Panc1 (cell line): ENCODE measurements at places on chromosomes 6 and 20. TPM values are rescaled to one million over a fixed set of nuclear protein-coding genes. Genes with fewer than 3 reads are reported as not detected.
A peak's percentile ranks its signal among the peaks of the same experiment; 100 is the strongest.

The RUNX2 gene
- total RNA-seq, result 7.0 TPM

The PI16 gene
- not detected for total RNA-seq

The DEFB124 gene
- not detected for total RNA-seq

The RIPPLY2 gene
- total RNA-seq, result 6.5 TPM

The APOM gene
- 1.8 TPM for total RNA-seq

The KCNK16 gene
- not detected for total RNA-seq

The TMC2 gene
- total RNA-seq, result not detected

The VGLL2 gene
- total RNA-seq, result not detected

The ALDH5A1 gene
- 4.2 TPM for total RNA-seq

The PGC gene
- 0.18 TPM for total RNA-seq

The FAM184A gene
- 8.7 TPM for total RNA-seq

The LAMA4 gene
- total RNA-seq, result 11.9 TPM

The SEL1L2 gene
- total RNA-seq, result not detected

The TUBB1 gene
- not detected for total RNA-seq

The TPX2 gene
- total RNA-seq, result 248 TPM

The SNX9 gene
- total RNA-seq, result 46.0 TPM

The VARS2 gene
- 42.7 TPM for total RNA-seq

The IRAK1BP1 gene
- total RNA-seq, result 2.2 TPM

The VWA7 gene
- total RNA-seq, result 4.3 TPM

GRCh38 chr6:79571030-79571367 is 33.8 kb upstream of the LCA5 start:
- no peak for DNase-seq

- no peak for DNase-seq
Measured at GRCh38 chr6:28360961-28361360, 11.2 kb downstream of the ZKSCAN3 start.

- no peak for DNase-seq
Measured at GRCh38 chr20:43188861-43189553, 699 bp downstream of the PTPRT start.

GRCh38 chr6:81614292-81614691 is 138.2 kb downstream of the TENT5A start:
- DNase-seq, result no peak

- DNase-seq, result no peak
Measured at GRCh38 chr6:157516319-157517026, 135.5 kb downstream of the ZDHHC14 start.

DNA sequence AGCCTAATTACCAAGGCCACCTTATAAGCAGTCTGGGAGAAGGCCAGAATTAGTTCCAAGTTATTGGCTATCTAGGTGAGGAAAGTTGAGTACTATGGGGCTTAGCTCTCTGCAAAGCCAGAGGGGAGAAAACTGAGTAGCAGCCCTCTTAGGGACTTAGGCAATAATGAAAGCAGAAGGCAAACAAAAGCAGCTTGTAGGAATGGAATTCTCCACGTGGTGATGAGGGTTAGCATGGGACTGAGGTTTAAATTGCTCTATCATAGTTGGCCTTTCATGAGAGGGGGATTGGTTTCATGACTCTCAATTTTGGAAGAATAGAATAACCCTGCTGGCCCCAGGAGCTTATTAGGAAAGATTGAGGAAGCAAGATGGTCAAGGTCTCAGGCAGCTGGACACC is 7.0 kb upstream of the UBE2J1 start:
- no peak for DNase-seq

GRCh38 chr20:33092361-33092760 is 12.9 kb downstream of the BPIFB4 start:
- DNase-seq, result no peak

GRCh38 chr6:89117211-89118108 is at the start of gene SRSF12:
SRSF12 (minus strand) TSS chr6:89118071; CDS start chr6:89117887, 184 bp downstream.
- no peak for DNase-seq

DNA sequence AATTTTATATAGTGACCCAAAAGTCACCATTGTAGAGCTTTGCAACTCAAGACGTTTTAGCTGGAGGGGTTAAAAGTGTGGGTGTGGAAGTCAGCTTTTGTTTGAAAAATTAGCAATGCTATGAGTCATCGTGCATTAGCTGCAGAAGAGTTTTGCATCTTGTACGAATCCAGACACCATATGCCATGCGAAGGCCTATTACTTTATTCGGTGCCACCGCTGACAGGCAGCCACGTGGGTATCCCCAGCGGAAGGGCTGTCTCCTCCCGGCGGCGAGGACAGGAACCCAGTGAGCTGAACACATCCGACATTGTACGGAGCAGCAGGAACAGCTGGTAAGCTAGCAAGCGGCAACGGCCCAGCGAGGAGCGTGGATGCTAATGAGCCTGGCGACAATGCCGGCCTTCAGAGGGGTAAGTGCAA is 84.4 kb downstream of the INSM1 start:
- DNase-seq, result no peak

- DNase-seq, result no peak
Measured at GRCh38 chr6:1636971-1637871, 27.5 kb downstream of the FOXC1 start.

DNA sequence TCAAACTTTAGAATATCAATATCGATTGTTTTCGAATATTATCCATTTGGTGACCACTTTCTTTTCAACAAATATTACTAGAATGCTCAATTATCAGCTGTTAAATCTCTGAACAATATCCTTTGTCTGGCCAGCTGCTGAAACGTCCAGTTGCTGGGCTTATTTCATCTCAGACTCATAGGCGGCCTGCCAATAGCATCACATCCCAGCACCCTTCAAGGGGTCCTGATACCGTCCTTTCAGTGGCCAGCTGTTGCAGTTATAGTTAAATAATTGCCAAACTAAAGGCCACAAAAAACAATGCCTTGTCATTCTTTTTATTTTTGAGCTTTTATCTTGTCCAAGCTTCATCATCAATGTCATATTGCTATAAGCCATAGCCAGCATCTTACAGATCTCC is 1006.8 kb upstream of the MANEA start:
- no peak for DNase-seq

DNA sequence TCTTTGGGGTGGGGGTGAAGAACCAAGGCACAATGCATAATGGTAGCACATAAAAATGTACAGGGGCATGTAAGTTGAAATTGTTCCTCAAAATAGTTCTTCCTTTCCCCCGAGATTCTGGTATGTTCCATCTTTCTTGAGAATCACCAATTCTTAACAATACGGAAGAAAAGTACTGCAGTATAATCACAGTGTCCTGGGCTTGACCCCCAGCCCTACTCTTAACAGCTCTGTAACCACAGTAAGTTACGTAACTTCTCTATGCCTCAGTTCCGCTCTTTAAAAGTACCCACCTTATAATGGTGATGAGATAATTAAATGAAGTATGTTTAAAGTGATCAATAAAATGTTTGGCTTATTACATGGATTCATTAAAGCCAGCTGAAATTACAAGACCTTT is 104.5 kb downstream of the SMLR1 start:
- no peak for DNase-seq

DNA sequence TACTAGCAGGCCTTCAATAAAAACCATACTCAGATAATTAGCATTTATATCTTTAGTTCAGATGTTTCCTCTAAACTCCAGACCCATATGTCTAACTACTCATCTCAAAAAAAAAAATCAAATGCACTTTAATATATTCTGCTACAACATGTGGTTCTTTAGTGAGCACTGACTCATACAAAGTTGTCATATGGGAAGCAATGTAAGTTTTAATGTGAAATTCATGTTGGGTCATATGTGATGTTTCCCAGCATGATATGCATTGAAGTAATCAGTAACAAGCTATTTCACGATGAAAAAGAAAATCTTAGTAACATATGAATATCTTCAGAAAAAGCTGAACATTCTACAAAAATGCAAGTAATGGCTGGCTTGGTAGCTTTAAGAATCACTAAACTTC is 859.7 kb upstream of the ADGRB3 start:
- no peak for DNase-seq

GRCh38 chr6:155377061-155377460 is 62.8 kb upstream of the TFB1M start:
- peak; percentile 12 for DNase-seq

DNA sequence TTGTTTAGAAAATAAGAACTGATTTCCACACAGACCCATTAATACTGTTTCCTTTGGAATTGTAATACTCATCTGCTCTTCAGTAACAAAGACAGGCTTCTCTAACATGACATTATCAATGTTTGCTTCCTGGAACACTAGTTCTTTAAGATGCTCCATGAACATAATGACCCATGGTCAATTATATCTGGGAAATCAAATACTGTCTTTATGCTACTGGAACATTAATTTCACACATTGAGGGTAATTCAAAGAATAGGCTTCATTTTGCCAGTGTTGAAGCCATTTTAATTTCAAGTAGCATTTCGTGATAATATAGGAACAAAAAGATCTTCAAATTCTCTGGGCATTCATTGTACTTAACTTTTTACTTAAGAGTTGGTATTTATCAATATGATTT is 80.9 kb downstream of the OPN5 start:
- DNase-seq, result no peak

GRCh38 chr20:63687419-63688178 is 8.9 kb upstream of the TNFRSF6B start:
- no peak for DNase-seq
